ENCODE measurements at places on chromosomes 3 and 15.

GRCh38 chr15:34709866-34710265, 44.9 kb downstream of the GJD2 start:
- DNase-seq, result no peak

DNA sequence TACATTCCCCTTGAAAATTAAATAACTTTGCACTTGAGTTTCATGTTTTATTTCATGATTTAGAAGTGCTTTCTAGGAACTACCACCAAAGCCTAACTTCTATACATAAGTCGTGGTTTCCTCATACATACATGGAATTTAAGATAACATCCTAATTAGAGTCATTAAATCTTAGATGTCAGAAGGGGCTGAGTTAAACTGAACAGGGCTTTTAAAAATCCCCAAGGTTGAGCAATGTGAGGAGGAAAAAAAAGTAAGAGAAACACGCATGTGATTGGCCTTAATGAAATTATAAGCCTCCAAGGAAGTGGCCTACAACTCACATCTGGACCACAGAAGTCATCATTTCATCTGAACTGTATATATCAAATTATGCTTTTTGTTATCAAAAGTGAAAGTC, 303.1 kb upstream of the SEMA6D start:
- DNase-seq, result no peak

- DNase-seq, result no peak
Measured at GRCh38 chr15:54304321-54304720, 326.1 kb downstream of the UNC13C start.

GRCh38 chr15:59587085-59587826, 24.3 kb upstream of the GCNT3 start:
- DNase-seq, result no peak

DNA sequence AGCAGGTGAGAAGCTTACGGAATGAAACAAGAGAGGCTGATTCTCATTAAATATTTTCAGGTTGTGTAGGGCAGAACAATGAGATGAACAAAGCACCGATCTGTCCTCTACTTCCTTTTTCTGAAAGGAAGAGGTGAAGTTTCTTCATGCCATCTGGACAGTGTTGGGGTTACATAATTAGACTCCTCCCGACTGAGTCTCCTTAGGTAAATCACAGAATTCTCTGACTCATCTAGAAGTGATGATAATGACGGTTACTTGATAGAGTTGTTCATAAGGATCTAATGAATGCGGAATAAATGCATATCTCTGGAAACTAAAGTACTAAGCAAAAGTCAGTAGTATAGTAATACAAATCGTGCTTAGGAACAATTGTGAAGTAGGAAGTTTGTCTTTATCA, 21.2 kb downstream of the CRTC3 start:
- no peak for DNase-seq
